Activated CD8-positive, alpha-beta memory T cell treated with anti-CD3 and anti-CD28 coated beads, Interleukin-2, amount 10 ng/mL, durations not matched to agents 7 days and 5 days (primary cell): ENCODE measurements at places on chromosomes 11 and 22. TPM values are rescaled to one million over a fixed set of nuclear protein-coding genes. Genes with fewer than 3 reads are reported as not detected.

MPEG1 gene
- total RNA-seq, result not detected

DNA sequence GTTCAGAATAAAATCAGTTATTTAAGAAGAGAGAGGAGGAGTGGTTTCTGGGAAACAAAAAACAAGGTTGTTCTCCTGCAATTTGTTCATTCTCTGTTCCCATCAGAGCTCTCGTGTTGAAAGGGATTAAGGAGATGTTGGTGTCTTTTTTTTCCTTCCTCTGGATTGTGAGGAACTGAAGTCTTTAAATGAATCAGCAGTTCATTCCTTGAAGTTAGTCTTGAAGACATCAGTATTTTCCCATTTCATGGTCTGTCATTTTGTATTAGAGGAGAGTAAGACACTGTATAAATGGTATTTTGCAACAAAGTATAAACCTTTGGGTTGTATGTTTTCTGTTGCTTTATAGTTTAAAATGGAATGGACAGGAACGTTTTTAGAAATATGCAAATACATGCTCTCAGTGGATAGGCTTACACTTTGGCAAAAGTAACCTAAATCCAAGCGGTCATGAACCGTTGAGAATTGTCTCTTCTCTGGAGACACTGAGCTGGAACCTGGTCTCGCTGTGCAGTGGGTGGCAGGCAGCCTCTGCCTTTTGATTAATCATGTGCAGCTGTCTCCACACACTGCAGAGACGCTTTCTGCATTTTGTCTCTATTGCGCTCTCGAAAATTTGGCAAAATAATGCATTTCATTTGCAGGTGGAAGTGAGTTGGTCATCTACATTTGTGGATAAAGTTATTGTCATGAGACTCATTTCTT lies 33.0 kb downstream of the SAMM50 start:
- H3K36me3 ChIP-seq, result peaks cover 28% of the 10 kb centered on the region
- H3K27me3 ChIP-seq, result no peaks in the 10 kb centered on the region
- no peak for DNase-seq
- peaks cover under 1% of the 10 kb centered on the region for H3K4me1 ChIP-seq
- H3K4me3 ChIP-seq, result no peak overlapping the region

GRCh38 chr22:19048531-19048930 lies 73.7 kb downstream of the DGCR2 start:
- no peaks in the 10 kb centered on the region for H3K27me3 ChIP-seq
- no peak overlapping the region for H3K4me3 ChIP-seq
- H3K27ac ChIP-seq, result no peak overlapping the region
- H3K36me3 ChIP-seq, result peaks cover 13% of the 10 kb centered on the region
- no peak for DNase-seq

CAT gene
- 21.6 TPM for total RNA-seq

DNA sequence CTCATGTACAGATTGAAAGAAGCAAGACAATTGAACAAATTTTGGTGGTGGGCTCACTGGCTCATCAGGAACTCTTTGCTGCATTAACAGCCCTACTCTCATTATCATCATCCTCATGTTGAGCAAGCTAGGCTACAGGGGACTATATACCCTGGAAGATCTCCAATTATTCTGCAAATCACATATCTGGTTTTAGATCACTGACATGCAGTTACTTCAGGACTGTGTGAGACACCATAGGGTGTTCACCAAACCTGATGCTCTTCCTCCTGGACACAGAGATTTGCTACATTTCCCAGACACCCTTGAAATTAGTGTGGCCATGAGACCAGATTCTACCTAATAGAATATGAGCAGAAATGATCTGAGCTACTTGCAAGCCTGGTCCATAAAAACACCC lies 23.0 kb upstream of the ME3 start:
- H3K4me1 ChIP-seq, result no peaks in the 10 kb centered on the region
- H3K27ac ChIP-seq, result no peak overlapping the region
- H3K27me3 ChIP-seq, result peaks cover 43% of the 10 kb centered on the region
- no peaks in the 10 kb centered on the region for H3K36me3 ChIP-seq
- H3K4me3 ChIP-seq, result no peak overlapping the region
- DNase-seq, result no peak

GRCh38 chr11:15195454-15196200 lies 80.9 kb downstream of the INSC start:
- H3K4me1 ChIP-seq, result no peaks in the 10 kb centered on the region
- H3K27me3 ChIP-seq, result peaks cover 4% of the 10 kb centered on the region
- no peaks in the 10 kb centered on the region for H3K36me3 ChIP-seq
- no peak overlapping the region for H3K4me3 ChIP-seq
- H3K27ac ChIP-seq, result no peak overlapping the region
- no peak for DNase-seq

GRCh38 chr11:213111-213510 lies 5.6 kb downstream of the RIC8A start:
- no peak for DNase-seq
- H3K27ac ChIP-seq, result peak overlapping the region; percentile 24
- peaks cover 28% of the 10 kb centered on the region for H3K4me1 ChIP-seq
- no peaks in the 10 kb centered on the region for H3K27me3 ChIP-seq
